ENCODE measurements at places on chromosomes 6 and 20. TPM values are rescaled to one million over a fixed set of nuclear protein-coding genes. Genes with fewer than 3 reads are reported as not detected.
A peak's percentile ranks its signal among the peaks of the same experiment; 100 is the strongest.

KCNK15 gene
- polyA plus RNA-seq: 0.60 TPM

BTBD3 gene
- polyA plus RNA-seq: 14.6 TPM

SUN5 gene
- polyA plus RNA-seq: not detected

DNA sequence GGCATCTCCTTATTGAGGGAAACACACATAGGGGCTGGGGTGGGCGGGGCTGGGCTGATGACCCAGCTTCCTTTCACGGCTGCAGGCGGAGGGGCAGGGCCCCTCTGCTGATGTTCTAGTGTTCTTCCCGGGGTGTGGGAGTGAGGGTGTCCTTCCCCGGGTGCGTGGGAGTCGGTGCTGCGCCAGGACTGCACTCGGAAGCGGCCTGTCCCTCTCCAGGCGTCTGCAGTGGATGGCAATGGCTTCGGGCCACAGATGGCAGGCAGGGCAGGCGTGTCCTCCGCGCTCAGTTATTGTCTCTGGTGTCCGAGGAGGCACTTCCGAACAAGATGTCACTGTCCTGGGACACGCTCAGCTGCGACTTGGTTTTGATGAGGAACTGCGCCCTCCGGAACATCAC lies 19.2 kb downstream of the KCNG1 start:
- DNase-seq: no peak

DNA sequence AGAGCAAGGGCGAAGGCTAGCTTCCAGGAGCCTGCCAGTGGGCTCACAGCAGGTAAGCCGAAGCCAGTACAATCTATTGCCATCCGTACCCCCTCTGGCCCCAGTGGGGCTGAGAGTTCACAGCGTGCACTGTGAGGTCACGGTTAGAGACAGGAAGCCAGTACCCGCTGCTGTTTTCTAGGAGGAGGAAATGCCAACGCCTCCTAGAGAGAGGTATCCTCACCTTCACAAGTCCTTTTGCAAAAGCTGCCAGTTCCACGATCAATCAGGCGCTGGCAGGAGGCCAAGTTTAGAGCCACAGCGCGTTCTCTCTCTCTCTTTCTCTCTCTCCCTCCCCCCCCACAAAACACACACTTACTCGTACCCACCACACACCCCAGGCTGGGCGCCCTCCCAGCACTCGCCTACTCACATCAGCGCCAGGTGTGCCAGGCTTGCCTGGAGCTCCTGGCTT lies 22.5 kb downstream of the COL9A1 start:
- DNase-seq: no peak

GRCh38 chr6:89372506-89372901 lies 20.0 kb upstream of the UBE2J1 start:
- no peak for DNase-seq

DNA sequence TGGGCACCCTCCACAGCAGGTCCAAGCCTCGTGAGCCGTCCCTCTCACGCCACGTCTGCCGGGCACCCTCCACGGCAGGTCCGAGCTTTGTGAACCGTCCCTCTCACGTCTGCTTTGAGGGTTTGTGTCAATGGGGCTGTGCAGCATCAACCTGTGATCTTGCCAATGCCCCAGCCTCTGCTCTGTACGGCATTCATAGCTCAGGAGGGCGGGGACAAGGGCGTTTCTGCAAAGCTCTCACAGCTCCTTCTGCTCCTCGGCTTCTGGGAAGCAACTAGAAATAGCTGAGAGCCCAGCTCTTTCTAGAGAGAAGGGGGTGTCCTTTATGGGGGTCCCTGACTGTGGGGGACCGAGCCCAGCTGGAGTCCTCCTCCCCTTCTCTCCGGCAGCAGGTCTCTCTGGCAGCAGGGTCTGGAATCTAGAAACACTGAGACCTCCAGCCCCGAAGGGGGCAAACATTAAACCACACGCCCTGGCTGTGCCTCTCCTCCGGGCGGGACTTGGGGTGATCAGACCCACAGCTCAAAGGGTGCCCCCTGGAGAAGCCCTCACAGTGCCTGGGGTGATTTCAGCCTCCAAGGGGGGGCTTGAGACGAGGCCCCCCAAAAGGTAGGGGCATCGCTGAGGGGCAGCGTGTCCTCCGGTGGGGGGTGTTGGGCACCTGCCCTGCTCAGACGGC lies 41.2 kb upstream of the CHRNA4 start:
- no peak for DNase-seq

DNA sequence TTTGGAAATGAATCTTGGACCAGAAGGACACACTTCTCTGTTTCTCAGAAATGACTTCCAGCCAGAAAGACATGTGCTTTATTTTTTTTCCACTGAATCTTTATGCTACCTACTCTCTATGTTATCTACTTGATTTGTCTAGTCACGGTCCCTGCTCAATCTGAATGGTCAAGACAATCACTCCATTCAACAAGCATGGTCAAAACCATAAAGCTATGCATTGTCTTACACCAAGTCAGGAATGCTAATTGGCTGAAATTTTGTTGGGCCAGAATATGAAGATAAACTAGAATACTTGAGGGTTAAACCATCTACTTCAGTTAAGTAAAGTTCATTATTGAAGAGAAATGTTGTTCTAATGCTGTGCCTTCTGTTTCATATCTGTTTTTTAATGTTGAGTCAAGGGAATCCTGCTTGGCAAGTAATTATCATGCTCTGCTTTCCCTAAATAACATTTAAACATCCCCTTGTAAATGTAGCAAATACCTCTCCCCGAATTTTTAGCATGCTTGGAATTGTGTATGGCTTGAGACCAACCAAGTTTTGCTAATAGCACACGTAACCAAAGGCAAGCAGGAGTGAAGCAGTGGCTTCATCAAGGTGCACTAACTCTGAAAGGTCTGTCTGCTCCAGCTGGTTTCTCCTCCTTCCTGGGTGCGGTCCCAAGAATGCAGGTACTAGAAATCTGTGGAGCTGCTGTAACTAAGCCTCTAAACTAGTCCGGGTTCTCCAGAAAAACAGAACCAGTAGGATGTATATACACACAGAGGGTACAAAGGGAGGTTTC lies 190.3 kb upstream of the CDYL start:
- DNase-seq: no peak

GRCh38 chr6:137494988-137495702 lies 951 bp upstream of the OLIG3 start:
- no peak for DNase-seq

DNA sequence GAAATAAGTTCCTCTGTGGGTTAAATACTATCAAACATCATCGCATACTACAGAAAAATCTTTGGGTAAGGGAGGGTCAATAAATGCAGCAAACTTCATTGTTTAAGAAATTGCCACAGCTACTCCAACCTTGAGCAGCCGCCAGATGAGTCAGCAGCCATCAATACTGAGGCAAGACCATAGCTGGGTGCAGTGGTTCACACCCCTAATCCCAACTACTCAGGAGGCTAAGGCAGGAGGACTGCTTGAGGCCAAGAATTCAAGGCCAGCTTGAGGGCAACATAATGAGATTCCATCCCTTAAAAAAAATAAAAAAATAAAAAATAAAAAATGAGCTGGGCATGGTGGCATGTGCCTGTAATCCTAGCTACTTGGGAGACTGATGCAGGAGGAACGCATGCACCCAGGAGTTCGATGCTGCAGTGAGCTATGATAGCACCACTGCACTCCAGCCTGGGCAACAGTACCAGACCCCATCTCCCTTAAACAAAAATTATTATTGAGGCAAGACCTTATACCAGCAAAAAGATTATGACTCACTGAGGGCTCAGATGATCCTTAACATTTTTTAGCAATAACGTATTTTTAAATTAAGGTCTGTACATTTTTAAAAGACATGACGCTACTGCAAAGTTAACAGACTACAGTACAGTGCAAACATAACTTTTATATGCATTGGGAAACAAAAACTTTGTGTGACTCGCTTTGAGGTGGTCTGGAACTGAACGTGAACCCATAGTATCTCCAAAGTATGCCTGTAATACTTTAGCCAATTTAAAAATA lies 8.8 kb downstream of the SRPK1 start:
- DNase-seq: no peak

DNA sequence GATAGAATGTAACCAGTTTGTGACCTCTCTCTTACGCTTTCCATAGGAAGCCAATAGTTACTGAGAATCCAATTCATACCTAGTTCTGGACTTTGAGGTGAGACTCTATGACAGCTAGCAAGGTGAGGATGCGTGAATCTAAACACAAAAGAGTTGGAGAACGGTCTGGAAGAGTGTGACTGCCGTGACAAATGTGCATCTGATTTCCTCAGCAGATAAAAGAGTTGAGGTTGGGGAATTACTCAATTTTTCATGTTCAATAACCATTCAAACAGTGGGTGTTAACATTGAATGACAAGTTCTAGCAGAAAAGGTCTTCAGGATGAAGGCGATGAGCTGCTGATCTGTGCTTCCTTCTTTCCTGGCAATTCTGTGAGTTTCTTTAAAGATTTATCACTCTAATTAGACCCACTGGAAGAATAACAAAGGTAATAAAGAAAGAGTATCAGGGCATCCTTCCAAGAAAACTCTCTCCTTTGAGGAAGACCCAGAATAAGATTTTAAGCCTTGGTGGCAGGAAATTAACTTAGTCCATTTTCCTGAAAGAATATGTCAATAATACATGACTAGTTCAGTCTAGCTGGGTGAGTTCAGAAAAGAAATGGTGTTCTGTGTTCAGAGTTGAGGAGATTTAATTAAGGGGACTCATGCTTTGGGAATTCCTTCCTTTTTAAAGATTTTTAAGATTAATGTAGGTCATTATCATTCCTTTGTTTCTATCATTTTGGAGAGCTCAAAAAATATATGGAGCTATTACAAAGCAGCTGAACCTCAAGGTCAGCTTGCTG lies 24.5 kb downstream of the KIF3B start:
- no peak for DNase-seq

GRCh38 chr20:41694796-41695195 lies 76.6 kb upstream of the CHD6 start:
- DNase-seq: no peak

- DNase-seq: no peak
These were observed 133.7 kb upstream of the SLC24A3 start for GRCh38 chr20:19078448-19079373.

DNA sequence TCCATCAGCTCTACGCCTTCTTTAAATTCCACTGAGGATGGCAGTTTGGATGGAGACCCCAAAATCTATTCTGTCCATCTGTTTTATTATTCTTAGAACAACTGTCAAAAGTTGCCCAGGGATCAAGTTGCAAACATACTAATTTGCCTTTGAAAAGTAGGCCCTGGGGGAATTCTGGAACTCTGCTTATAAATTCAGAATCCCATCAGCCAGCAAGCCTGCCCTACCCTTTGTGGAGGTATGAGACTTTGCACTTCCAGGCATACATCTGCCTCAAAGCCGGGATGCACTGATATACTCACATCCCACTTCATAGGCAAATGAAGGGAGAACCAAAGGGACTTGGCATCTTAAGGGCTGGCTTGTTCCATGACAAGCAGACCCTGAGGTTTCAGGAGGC lies 93.6 kb downstream of the INSM1 start:
- no peak for DNase-seq

DNA sequence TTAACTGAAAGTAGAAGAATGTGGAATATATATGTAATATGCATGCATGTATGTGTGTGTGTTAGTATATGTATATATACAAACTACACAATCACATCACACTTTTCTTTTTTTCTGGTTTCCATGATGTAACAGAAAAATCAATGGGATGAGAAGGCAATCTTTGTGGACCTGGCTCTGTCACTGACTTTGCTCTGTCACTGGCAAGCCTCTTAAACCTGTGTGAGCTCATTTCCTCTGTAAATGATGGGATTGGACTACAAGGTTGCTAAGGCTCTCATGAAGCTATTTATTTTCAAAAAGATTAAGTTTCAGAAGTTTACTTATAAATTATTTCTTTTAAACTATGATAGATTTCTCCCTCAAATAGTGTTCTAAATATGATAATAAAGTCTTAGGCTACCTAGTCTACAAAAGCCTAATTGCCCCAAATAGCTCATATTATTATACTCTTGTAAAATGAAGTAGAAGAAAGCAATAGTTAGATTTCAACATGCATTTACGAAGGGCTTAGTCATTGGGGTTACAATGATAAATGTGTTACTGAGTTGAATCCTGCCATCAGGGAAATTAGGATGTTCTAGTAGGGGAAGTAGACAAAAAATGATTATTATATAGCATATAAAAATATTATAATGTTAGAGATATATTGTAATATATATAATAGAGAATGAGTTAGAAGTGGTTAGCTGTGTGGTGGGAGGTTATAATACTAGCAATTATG lies 129.3 kb downstream of the AFG1L start:
- DNase-seq: no peak

DNA sequence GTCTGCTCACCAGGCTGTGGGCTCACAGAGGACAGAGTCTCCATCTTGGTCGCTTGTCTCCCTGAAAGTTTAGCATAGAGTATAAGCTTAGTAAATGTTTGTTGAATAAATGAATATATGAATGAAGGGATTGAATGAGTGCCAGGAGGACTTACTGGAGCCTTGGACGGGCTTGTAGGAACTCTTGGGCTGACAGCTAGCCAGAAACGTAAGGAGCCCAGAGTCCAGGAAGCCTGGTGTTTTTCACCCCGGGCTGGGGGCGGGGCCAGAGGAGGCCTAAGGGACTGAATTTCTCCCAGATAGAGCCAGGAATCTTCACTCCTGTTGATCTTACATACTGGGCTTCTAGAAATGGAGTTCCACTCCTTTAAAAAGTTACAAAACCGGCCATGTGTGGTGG lies 68.5 kb upstream of the SRSF6 start:
- DNase-seq: peak; percentile 71

- DNase-seq: no peak
These were observed 191.5 kb upstream of the RALGAPA2 start for GRCh38 chr20:20903773-20904500.

DNA sequence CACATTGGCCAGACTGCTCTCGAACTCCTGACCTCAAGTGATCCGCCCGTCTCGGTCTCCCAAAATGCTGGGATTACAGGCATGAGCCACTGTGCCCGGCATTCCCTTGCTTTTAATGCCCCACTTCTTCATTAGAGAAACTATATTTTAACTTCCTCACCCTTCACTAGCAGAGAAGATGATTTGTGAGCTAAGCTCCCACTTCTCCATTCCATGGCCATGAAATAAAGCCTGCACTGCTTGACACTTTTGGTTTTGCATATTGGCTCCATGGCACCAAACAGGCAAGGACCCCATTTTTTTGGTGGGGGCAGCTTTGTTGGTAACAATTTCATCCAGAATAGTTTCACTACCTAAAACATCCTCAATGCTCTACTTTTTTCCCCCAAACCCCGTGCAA lies 145.3 kb downstream of the TFAP2B start:
- DNase-seq: no peak

GRCh38 chr6:26554697-26555504 lies 16.7 kb downstream of the HMGN4 start:
- DNase-seq: no peak

- DNase-seq: no peak
These were observed 64.3 kb upstream of the AFDN start for GRCh38 chr6:167762259-167762962.

DNA sequence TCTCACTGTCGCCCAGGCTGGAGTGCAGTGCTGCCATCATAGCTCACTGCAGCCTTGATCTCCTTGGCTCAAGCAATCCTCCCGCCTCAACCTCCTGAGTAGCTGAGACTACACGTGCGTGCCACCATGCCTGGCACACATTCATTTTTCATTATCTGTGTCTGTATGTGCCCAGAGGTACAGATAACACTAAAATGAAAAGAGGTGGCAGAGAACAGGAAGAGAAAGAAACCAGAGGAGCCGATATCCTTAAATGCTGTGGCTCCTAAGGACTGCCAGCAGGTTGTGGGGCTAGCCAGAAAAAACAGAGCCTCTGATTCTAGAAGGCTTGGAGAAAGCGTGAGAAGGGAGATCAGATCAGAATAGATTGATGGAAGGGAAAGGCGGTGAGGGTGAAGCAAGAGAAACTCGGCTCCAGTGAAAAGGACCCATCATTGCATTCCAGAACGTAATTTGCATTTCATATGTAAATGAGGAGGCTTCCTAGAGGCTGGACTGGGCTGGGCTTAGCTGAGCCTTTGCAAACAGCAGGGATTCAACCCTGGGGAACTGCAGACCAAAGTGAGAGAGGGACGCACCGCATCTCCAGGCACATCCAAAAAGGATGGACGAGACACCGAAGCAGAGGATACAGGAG lies 64.2 kb downstream of the GCNT2 start:
- DNase-seq: no peak
